Central memory CD8-positive, alpha-beta T cell (primary cell): ENCODE measurements at places on chromosomes 3 and 15.

GRCh38 chr3:65091565-65091964, 403.8 kb upstream of the ADAMTS9 start:
- no peak for DNase-seq
- no peak overlapping the region for H3K4me3 ChIP-seq
- no peaks in the 10 kb centered on the region for H3K27me3 ChIP-seq
- H3K36me3 ChIP-seq = no peaks in the 10 kb centered on the region
- no peak overlapping the region for H3K27ac ChIP-seq
- H3K4me1 ChIP-seq = no peaks in the 10 kb centered on the region

GRCh38 chr15:44591326-44591725, 54.4 kb downstream of the EIF3J start:
- no peak overlapping the region for H3K4me3 ChIP-seq
- peak overlapping the region; percentile 4 for H3K27ac ChIP-seq
- H3K27me3 ChIP-seq = no peaks in the 10 kb centered on the region
- peaks cover 70% of the 10 kb centered on the region for H3K36me3 ChIP-seq
- H3K4me1 ChIP-seq = no peaks in the 10 kb centered on the region

- no peak overlapping the region for H3K27ac ChIP-seq
- H3K4me3 ChIP-seq = no peak overlapping the region
- DNase-seq = no peak
- no peaks in the 10 kb centered on the region for H3K4me1 ChIP-seq
- H3K27me3 ChIP-seq = no peaks in the 10 kb centered on the region
- no peaks in the 10 kb centered on the region for H3K36me3 ChIP-seq
Observed at GRCh38 chr3:143476965-143477640, 357.5 kb downstream of the CHST2 start.

- H3K27ac ChIP-seq = no peak overlapping the region
- H3K4me1 ChIP-seq = no peaks in the 10 kb centered on the region
- DNase-seq = no peak
- H3K27me3 ChIP-seq = peaks cover 90% of the 10 kb centered on the region
Observed at GRCh38 chr15:39215015-39215414, 365.9 kb upstream of the THBS1 start.

DNA sequence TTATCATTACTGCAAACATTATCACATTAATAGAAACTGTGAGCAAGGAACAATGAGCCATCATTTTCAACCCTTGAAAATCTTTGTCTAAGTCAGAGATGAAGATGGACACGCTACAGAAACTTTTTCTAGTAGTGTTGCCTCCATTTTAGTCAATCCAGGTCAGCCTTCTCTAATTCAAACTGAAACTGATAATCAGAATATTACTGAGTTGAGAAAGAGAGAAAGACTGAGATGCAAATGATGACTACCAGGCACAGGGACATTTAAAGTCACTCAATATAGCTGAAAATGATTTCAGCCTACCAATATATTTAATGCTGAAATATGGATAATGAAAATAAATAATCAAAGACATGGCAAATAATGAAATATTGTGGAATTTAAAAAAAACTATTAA, 261.4 kb downstream of the GBE1 start:
- no peaks in the 10 kb centered on the region for H3K27me3 ChIP-seq
- H3K4me3 ChIP-seq = no peak overlapping the region
- no peaks in the 10 kb centered on the region for H3K36me3 ChIP-seq

DNA sequence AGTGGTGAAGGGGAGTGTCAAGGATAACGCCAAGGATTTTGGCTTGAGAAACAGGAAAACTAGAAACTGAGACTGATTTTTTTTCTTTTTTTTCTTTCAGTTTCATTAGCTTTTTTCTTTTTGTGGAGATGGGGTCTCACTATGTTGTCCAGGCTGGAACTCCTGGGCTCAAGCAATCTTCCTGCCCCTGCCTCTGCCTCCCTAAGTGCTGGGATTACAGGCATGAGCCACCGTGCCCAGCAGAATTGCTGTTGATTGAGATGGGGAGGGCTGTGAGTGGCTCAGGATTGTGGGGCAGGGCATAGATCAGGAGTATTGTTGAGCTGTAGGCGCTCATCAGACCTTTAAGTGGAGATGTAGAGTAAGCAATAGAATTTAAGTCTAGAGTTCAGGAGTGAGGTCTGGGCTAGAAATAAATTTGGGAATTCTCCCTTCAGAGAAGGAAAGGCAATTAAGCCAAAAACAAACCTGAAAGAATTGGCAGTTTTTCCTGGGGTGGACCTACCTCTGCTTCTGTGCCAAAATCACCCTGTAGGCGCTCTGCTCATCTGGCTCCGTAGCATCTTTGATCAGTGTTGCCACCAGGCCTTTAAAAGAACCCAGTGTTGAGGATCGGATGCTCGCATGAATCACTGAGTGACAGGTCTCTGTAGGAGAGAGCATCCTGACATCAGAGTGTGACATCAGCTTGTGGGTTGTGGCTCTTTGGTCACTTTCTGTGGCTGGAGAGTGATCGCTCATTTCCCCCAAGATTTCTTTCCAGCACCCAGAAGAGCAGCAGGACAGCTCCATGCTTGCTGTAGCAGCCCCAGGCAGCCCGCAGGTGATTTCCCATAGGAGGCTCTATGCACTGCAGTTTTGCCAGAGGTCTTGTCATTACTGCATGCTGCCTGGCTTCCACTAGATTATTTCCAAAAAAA, 15.8 kb downstream of the ABHD17C start:
- peaks cover 16% of the 10 kb centered on the region for H3K4me1 ChIP-seq
- no peak for DNase-seq
- H3K27me3 ChIP-seq = no peaks in the 10 kb centered on the region
- H3K4me3 ChIP-seq = no peak overlapping the region
- peaks cover 3% of the 10 kb centered on the region for H3K36me3 ChIP-seq

GRCh38 chr3:147380387-147380951, 25.9 kb downstream of the ZIC4 start:
- no peak overlapping the region for H3K27ac ChIP-seq
- peaks cover 80% of the 10 kb centered on the region for H3K27me3 ChIP-seq
- no peak for DNase-seq
- peaks cover 3% of the 10 kb centered on the region for H3K36me3 ChIP-seq
- H3K4me3 ChIP-seq = no peak overlapping the region

GRCh38 chr15:73052653-73053397, 562 bp downstream of the NEO1 start:
- H3K4me3 ChIP-seq = peak overlapping the region; percentile 87
- peak overlapping the region; percentile 42 for H3K27ac ChIP-seq
- H3K27me3 ChIP-seq = no peaks in the 10 kb centered on the region
- peak; percentile 10 for DNase-seq

DNA sequence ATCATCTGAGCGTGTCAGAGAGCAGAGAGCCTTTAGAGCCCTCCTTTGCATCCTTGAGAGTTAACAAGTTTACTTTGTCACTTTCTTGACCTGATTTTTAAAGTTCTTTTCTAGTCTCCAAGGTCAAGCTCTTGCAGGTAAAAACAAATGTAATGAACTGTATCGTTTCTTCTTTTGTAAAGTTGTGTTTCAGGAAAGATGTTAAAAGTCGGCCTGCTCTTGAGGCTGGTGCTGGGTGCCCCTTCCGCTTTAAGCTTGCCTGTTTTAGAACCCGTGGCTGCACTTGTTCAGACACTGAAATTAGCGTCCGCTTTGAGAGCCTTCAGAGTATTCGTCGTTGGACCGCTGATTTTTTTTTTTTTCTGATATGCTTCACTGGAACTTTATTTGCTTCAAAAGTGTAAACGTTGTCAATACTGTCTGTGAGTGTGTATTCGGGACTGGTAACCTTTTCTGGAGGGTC, 52.6 kb upstream of the ULK4 start:
- no peaks in the 10 kb centered on the region for H3K27me3 ChIP-seq
- peaks cover 16% of the 10 kb centered on the region for H3K36me3 ChIP-seq
- peak overlapping the region; percentile 78 for H3K27ac ChIP-seq
- no peak for DNase-seq
- H3K4me3 ChIP-seq = peak overlapping the region; percentile 91

- H3K36me3 ChIP-seq = no peaks in the 10 kb centered on the region
- no peak overlapping the region for H3K4me3 ChIP-seq
- DNase-seq = no peak
- no peaks in the 10 kb centered on the region for H3K4me1 ChIP-seq
- H3K27ac ChIP-seq = no peak overlapping the region
- H3K27me3 ChIP-seq = peaks cover 37% of the 10 kb centered on the region
Observed at GRCh38 chr3:179929091-179929529, 107.6 kb downstream of the PEX5L start.

GRCh38 chr3:185995352-185995751, 57.5 kb upstream of the TRA2B start:
- H3K4me3 ChIP-seq = no peak overlapping the region
- H3K4me1 ChIP-seq = no peaks in the 10 kb centered on the region
- no peak overlapping the region for H3K27ac ChIP-seq
- H3K27me3 ChIP-seq = peaks cover 19% of the 10 kb centered on the region

DNA sequence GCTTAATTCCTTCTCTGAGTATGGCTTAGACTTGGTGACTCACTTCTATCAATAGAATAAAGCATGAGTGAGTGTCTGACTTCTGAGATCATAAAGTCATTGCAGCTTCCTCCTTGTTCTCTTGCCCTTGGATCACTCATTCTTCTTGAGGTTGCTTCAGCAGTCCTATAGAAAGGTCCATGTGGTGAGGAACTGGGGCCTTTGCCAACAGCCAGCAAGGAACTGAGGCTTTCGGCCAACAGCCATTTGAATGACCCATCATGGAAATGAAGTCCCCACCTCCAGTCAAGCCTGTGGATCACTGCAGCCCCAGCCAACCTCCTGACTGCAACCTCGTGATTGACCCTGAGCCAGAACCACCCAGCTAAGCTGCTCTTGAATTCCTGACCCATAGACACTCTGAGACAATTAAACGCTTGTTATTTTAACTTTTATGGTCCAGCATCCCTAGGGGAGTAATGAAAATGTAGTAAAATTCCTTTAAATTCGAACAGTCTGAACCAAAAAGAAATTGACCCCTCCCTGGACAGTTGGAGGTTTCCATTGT, 84.5 kb downstream of the WDR76 start:
- no peaks in the 10 kb centered on the region for H3K27me3 ChIP-seq
- H3K27ac ChIP-seq = no peak overlapping the region

- no peak overlapping the region for H3K27ac ChIP-seq
- H3K4me3 ChIP-seq = no peak overlapping the region
- no peaks in the 10 kb centered on the region for H3K36me3 ChIP-seq
- H3K27me3 ChIP-seq = no peaks in the 10 kb centered on the region
- no peak for DNase-seq
- H3K4me1 ChIP-seq = no peaks in the 10 kb centered on the region
Observed at GRCh38 chr3:168497741-168498140, 402.0 kb upstream of the GOLIM4 start.

DNA sequence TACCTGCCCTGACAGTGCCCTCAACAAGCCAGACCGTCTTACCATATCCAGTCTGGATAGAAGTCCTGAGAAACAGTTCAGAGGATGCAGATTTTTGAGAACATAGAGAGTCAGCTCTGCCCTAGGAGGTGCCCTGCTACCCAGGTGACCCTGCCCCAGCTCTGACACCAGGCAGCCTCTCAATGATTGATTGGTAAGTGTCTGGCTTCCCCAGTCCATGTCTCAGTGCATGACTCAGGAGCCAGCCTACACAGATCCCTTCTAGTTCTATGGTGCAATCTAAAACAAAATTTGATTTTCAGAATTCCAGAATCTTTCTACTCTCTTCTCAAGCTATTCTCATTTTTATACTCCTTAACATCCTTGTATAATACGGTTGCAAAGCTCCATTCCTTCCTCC, 292.1 kb downstream of the VPS13C start:
- no peaks in the 10 kb centered on the region for H3K4me1 ChIP-seq
- H3K27ac ChIP-seq = no peak overlapping the region
- peaks cover 1% of the 10 kb centered on the region for H3K36me3 ChIP-seq
- no peak for DNase-seq
- H3K4me3 ChIP-seq = no peak overlapping the region

DNA sequence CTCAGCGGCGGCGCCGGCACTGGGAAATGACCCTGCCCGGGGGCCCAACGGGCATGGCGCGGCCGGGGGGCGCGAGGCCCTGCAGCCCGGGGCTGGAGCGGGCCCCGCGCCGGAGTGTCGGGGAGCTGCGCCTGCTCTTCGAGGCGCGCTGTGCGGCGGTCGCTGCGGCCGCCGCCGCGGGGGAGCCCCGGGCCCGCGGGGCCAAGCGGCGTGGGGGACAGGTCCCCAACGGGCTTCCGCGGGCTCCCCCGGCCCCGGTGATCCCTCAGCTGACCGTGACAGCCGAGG, 172 bp downstream of the ITPKA start:
- DNase-seq = no peak
- H3K4me3 ChIP-seq = peak overlapping the region; percentile 64
- peaks cover 3% of the 10 kb centered on the region for H3K36me3 ChIP-seq
- H3K27me3 ChIP-seq = peaks cover 47% of the 10 kb centered on the region
- no peak overlapping the region for H3K27ac ChIP-seq

- no peak overlapping the region for H3K27ac ChIP-seq
- H3K4me1 ChIP-seq = peaks cover 6% of the 10 kb centered on the region
- no peak for DNase-seq
- no peaks in the 10 kb centered on the region for H3K27me3 ChIP-seq
- H3K4me3 ChIP-seq = no peak overlapping the region
- peaks cover 20% of the 10 kb centered on the region for H3K36me3 ChIP-seq
Observed at GRCh38 chr15:74657846-74658245, 38.0 kb downstream of the EDC3 start.

- H3K4me1 ChIP-seq = no peaks in the 10 kb centered on the region
- no peak for DNase-seq
- no peak overlapping the region for H3K4me3 ChIP-seq
- H3K27ac ChIP-seq = no peak overlapping the region
Observed at GRCh38 chr3:69379661-69380060, 6.2 kb downstream of the FRMD4B start.

- no peak overlapping the region for H3K4me3 ChIP-seq
- H3K36me3 ChIP-seq = peaks cover 2% of the 10 kb centered on the region
- H3K27ac ChIP-seq = no peak overlapping the region
- peaks cover 31% of the 10 kb centered on the region for H3K27me3 ChIP-seq
- H3K4me1 ChIP-seq = no peaks in the 10 kb centered on the region
- no peak for DNase-seq
Observed at GRCh38 chr15:79060175-79060574, 30.4 kb downstream of the RASGRF1 start.

DNA sequence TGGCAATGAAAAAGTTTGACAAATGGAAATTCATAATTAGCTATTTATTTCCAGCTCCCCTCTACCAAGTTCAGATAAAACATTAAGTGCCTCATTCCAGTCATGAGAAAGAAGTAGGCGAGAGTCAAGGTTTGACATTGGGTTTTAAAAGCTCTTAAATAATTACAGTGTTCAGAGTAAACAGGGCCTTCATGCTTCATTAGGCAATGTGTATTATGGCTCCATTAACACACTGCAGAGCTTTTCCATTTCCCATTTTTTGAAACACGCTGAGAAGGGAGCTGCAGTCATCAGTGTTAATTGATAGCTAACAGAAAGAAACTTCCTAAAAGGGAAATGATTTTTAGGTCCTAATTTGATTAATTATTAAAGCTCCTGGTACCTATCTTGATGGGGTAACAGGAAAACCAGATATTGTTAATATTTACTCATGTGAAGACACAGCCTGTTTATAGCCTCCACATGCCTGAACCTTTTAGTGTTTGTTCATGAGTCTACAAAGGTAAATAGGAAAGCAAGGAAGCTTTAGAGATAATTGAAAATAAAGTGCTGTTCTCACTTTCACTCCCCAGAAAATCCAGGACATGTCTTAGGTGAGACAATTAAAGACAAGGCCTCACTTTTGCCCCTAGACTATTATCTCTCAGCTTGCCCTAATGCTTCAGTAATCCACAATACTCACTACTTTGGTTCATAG, 28.7 kb downstream of the SST start:
- H3K4me3 ChIP-seq = no peak overlapping the region
- DNase-seq = no peak
- no peaks in the 10 kb centered on the region for H3K4me1 ChIP-seq
- H3K27me3 ChIP-seq = peaks cover 39% of the 10 kb centered on the region
- H3K27ac ChIP-seq = no peak overlapping the region

- H3K27ac ChIP-seq = no peak overlapping the region
- H3K4me1 ChIP-seq = no peaks in the 10 kb centered on the region
- H3K27me3 ChIP-seq = peaks cover 9% of the 10 kb centered on the region
- no peak for DNase-seq
- no peak overlapping the region for H3K4me3 ChIP-seq
Observed at GRCh38 chr15:62497356-62497755, 332.3 kb upstream of the C2CD4B start.
